ENCODE measurements at places on chromosomes 12 and 14.

- DNase-seq = no peak
Measured at GRCh38 chr12:97267594-97268202, 194.9 kb upstream of the RMST start.

DNA sequence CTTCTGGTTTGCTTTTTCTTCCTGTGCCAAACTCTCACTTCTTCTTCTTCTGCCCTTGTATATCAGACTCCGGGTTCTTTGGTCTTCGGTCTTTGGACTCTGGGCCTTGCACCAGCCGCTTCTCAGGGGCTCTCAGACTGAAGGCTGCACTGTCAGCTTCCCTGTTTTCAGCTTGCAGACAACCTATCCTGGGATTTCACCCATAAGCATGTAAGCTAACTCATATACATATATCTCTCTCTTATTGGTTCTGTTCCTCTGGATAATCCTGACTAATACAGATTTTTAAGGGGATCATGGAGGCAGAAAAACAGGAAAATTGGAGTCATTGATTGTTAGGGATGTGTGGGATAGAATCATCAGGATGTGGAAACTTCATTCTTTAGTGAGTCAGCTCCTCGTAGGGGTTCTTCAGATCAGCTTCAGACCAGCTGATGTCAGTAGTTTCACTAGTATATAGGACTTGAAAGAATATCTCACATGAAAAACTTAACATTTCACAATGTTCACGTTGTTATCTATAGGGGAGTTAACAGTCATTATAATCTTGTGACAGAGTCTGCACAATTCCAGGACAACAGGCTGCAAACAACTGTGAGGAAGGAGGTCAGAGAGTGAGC is 102.9 kb downstream of the RASSF9 start:
- no peak for DNase-seq

DNA sequence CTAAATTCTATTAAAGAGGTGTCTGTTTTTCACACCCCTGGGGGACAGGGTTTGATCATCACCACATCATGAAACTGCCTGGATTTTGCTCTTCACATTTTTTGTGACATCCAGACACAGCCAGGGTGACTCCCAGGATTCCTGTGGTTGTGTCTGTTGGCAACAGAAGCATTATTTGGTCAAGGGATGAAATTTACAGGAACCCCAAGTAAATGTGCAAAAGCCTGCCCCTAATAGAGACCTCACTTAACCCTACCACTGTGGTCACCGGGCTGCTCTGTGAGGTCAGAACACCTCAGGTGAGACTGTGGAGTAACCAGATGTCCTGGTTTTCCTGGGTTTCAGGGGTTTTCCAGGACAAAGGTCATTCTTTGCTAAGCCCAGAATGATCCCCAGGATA is 103.8 kb downstream of the DAD1 start:
- DNase-seq = no peak

- DNase-seq = no peak
Measured at GRCh38 chr14:33764876-33765650, 185.8 kb downstream of the EGLN3 start.

GRCh38 chr14:69635981-69636639 is 24.7 kb downstream of the SUSD6 start:
- DNase-seq = no peak

Measured in activated T-cell treated with anti-CD3 and anti-CD28 coated beads for 4 hours (primary cell).